T-helper 17 cell (primary cell): ENCODE measurements at places on chromosomes 11 and 22. TPM values are rescaled to one million over a fixed set of nuclear protein-coding genes. Genes with fewer than 3 reads are reported as not detected.
A peak's percentile ranks its signal among the peaks of the same experiment; 100 is the strongest.

Gene CEND1
- total RNA-seq = 0.63 TPM

Gene SEPTIN3
- total RNA-seq = not detected

- no peak overlapping the region for H3K27ac ChIP-seq
- no peaks in the 10 kb centered on the region for H3K27me3 ChIP-seq
- H3K4me1 ChIP-seq = peaks cover 3% of the 10 kb centered on the region
- no peak for DNase-seq
These were observed 8.4 kb upstream of the ALG8 start for GRCh38 chr11:78147807-78148206.

DNA sequence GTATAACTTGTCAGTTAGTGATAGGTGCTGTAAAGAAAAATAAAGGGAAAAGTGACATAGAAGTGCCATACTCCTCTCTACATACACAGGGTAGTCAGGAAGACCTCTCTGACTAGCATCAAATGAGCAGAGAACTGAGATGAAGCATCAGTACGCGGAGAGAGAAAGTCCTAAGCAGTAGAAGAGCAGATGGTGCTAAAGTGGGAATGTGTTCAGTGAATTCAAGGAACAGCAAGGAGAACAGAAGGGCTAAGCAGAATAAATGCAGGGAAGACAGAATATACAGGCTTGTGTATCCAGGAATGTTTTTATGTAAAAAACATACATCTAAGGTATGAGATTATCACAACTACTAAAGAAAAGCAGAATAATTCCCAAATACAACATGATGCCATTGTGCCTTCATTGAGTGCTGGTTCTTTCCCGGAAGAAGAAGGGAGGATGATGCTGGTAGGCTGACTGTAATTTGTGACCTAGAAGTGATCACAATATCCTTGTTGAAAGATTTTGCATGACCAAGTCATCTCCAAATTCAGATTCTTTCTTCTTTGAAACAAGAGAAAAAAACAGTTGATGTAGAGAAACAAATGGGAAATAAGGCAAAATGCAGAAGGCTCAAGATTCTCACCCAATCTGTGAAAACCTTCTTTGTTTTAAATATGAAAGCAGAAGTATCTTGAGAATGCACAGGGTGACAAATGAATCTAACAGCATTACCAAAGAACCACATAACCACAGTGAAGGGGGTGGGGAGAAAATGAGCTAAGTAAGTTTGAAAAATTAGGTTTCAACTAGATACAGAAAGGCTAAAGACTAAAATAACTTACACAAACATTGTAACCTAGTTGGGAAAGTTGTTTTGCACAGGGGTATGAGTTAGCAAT is 20.5 kb downstream of the MRE11 start:
- H3K4me3 ChIP-seq = no peak overlapping the region
- H3K27ac ChIP-seq = no peak overlapping the region
- no peaks in the 10 kb centered on the region for H3K27me3 ChIP-seq
- peaks cover 18% of the 10 kb centered on the region for H3K36me3 ChIP-seq

- H3K4me3 ChIP-seq = peak overlapping the region; percentile 84
- H3K27me3 ChIP-seq = no peaks in the 10 kb centered on the region
- DNase-seq = no peak
- peaks cover 69% of the 10 kb centered on the region for H3K4me1 ChIP-seq
These were observed 11.4 kb downstream of the UCP2 start for GRCh38 chr11:73971175-73971719.
